ENCODE measurements at places on chromosomes 7 and 10.

- no peak for DNase-seq
Measured at GRCh38 chr10:44028384-44029137, 356.3 kb downstream of the CXCL12 start.

DNA sequence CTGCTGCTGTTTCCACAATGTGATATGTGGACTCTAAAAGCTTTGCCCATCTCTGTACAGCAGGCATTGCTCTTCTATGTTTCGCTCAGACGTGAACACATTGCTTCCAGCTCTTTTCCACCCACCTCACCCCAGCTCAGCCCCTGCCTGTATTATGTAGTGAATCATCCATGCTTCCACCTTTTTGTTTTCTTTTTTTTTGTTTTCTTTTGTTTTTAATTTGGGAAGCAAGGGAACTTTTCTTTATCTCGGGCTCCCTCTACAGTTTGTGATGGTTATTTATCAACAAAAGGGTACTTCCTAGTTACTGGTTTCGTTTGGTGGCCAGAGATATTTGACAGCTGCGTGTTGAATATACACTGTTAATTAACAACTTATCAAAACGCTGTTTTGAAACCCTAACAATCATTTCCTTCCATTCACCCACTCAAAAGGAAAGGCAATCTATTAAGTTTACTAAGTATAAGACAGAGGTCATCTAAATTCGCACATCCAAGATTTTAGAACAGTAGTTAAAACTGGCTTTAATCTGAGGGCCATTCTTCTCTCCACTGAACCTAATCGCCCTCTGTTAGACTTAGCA, 127.9 kb upstream of the STK17A start:
- DNase-seq, result no peak

- DNase-seq, result no peak
Measured at GRCh38 chr10:77405771-77406241, 231.8 kb downstream of the KCNMA1 start.

DNA sequence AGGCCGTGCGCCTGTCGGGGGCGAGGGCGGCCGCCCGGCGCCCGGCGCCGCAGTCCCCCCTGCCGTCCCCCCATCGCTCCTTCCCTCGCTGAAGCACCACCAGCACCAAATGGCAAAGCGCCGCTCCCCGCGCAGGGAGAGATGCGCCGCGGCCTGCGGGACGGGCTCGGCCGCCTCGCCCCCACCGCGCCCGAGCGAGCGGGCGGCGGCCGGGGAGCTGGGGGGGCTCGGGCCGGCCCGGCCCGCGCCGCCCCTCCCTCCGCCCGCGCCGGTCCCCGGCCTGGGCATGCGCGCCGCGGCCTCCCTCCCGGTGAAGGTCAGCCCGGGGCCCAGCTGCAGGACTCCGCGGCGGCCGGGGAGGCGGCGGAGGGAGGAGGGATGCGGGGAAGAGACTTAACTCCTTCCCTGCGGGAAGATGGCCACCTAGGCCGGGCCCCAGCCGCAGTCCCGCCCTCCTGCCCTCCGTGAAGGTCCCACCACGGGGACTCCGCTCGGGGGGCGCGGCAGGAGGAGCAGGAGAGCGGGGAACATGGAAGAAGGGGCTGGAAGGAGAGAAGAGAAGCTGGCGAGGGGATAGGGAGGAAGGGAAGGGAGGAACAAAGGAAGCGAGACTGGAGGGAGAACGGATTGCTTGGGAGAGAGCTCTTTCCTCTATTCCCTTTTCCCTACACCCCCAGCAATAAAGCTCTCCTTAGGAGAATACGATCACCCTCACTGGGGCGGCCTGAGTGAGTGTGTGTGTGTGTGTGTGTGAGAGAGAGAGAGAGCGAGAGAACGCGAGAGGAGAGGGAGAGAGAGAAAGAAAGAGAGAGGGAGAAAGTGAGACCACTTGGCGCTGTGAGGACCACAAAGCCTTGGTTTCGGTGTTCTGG, 3.4 kb upstream of the SMARCD3 start:
- no peak for DNase-seq

DNA sequence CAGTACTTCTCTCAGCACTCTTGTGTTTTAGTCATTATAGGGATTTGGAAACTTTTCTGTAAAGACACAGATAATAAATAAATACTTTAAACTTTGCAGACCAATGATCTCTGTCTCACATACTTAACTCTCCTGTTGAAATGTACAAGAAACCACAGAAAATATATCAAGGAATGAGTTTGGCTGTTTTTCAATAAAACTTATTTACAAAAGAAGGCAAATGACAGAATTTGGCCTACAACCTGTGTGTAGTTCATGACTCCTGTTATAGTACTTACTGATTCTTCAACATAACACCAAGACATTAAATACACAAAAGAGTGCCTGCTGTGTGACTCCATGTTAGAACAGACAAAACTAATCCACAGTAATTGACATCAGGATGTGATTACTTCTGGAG, 510.0 kb upstream of the PHF14 start:
- DNase-seq, result no peak

GRCh38 chr7:154497751-154498150, 445.6 kb downstream of the DPP6 start:
- no peak for DNase-seq

DNA sequence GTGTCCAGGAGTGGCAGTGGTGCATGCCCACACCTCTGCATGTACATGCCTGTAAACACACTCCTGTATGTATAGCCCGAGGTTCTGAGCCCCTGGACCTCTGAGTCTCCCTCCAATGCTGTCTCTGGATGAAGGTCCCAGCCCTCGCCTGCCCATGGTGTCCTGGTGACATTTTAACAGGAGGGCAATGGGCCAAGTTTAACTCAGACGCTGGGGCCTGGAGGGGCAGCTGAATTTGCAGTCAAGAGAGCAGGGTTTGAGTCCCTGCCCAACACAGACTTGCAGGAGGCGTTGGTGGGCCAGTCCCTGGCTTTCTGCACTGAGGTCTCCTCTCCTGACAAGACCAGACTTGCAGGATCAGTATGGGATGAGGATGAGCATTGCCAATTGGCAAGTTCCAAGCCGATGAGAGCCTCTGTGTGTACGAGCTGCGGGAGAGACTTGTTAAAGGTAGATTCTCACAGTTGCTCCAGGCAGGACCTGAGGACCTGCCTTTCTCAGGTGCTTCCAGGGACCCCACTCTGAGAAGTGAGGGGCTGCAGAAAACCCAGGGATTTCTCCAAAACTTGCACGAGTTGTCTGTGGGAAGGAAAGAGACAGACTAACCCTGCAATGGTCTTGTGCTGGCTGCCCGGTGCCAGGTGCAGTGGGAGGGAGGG, 141.9 kb downstream of the ELFN1 start:
- DNase-seq, result no peak

- DNase-seq, result no peak
Measured at GRCh38 chr7:116810267-116811116, 51.9 kb upstream of the CAPZA2 start.

DNA sequence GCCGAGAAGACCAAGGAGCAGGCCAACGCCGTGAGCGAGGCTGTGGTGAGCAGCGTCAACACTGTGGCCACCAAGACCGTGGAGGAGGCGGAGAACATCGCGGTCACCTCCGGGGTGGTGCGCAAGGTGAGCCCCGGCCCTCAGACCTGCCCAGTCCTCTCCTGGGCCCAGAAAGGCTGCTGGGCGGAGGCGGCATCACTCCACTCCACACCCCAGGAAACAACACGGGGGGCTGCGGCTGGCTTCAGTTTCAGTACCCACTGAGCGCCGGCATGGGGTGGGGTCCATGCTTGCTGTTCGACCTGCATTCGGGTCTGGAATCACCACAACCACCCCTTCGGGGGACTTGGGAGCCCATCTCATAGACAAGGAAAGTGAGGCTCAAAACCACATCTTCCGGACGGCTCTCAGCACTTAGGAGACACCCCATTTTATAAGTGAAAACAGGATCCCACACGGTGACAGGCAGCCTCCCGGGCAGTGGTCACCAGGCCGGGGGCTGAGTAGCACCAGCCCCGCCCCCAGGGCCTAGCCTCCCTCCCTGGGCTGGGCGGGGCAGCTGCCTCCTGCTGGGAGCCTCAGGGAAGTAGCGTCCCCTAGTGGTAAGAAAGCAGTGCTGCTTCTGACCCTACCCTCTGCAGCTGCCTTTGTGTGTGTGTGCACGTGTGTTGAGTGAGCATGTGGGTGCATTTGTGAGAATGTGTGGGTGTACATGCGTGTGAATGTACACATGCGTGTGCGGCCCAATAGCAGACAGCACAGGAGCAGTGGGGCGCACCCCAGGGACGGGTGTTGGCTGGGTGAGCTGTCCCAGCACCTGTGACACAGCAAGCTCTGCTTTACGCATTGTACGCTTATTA, 1.8 kb downstream of the SNCG start:
- no peak for DNase-seq

GRCh38 chr10:102593074-102593803, 51.0 kb upstream of the TRIM8 start:
- DNase-seq, result no peak

GRCh38 chr10:110944792-110945396, 25.5 kb downstream of the SHOC2 start:
- DNase-seq, result no peak

- no peak for DNase-seq
Measured at GRCh38 chr7:152541892-152542291, 106.1 kb upstream of the KMT2C start.

DNA sequence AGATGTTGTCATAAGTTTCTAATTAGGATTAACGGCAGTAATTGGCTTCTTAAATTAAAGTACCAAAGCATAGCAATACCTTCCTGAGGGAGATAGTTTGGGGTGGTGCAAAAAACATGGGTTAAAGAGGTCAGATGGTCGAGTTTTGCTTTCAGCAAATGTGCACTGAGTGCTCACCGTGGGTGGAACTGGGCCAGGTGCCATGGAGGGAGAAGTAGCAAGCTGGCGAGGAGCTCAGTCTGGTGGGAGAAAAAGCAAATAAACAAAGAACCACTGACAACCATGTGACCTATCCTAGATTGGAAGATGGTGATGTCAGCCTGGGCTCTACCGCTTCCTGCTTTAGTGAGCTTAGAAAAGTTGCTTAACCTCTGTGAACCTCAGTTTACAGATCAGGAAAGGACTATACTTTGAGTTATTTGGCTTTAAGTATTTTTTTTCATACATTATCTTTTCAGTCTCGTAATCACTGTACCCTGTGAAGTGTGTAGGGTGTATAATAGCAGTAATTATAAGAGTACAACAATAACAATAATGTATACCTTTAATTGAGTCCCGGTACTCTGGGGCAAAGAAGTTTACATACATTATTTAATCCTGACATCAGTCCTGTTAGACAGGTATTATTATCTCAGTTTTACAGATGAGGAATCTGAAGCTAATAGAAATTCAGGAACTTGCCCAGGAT, 69.0 kb upstream of the PDCD4 start:
- no peak for DNase-seq

DNA sequence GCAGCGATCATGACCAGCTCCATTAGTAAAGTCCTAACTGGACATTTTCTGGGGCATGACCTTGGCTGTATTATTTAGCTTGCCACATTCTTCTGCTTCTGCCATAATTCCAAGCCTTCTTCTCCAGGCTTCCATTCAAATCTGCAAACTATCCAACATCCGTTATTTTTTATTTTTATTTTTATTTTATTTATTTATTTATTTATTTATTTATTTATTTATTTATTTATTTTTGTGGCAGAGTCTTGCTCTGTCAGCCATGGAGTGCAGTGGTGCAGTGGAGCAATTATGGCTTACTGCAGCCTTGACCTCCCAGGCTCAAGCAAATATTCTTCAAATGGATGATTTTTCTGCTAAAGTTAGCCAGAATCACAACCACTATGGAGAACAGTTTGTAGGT, 187.2 kb upstream of the CDK1 start:
- DNase-seq, result no peak

- DNase-seq, result no peak
Measured at GRCh38 chr7:84372712-84373111, 178.1 kb upstream of the SEMA3A start.

DNA sequence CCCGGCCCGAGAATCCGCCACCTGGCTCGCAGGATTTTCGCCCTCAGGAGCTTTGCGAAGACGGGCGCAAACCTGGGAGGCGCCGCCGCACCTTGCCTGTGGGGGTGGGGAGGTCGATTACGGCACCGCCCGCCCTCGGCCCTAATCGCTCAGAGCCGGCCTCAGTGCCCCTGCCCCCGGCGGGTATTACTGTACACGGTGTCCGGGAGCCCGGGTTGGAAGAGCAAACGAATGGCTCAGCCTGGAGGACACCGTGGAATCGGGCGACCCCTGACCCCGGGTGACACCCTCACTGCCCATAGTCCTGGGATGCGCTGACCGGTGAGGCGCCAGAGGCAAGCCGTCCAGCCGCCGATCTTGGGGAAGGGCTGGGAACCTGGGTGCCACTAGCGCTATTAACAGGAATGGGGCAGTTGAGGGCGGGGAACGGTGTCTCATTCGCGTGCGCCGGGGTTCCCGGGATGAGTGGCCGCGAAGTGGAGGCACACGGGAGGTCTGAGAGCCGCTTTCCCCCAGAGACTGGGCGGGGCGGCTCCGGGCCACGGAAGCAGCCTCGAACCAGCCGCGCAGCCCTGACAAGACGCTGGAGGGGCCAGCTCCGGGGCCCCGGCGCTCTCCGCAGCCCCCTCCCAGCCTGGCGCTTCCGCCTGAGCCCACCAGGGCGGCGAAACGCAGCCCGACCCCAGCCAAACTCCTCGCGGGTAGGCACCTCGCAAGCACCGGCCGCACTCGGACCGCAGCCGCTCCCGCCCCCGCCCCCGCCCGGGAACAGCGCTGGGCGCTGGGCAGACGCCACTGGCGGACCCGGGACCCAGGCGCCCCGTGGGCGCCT, 167.5 kb downstream of the NRF1 start:
- DNase-seq, result no peak

DNA sequence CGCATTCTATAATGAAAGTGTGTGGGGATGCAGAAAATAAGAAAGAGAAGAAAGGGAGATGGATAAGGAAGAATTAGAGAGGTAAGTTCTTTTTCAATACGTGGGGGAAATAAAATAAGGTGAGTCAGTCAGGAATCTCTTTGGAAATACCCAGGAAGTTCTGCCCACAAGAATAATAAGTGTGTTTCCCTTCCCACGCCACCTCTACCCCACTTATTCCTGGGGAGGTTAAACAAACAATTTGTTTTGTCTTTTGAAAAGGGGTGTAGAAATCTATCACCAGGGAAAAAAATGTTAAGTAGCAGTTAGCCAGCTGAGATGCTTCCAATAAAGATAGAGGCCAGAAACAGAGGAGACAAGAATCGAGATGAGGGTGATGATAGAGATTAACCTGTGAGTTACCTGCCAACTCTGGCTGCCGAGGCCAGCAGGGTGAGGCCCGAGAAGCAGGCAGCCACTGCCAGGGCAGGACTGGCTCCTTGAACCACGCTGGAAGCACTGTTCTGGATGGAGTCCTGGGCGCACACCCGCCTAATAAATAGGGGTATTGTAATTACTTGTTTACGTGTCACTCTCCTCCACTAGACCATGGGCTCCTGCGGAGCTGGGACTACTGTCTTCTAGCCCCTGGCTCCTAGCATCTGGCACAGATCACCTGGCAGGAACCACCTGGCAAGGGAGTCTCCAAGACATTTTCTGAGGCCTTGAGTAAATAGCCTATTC, 191.3 kb downstream of the FGFR2 start:
- DNase-seq, result no peak

- DNase-seq, result no peak
Measured at GRCh38 chr7:36982766-36983165, 258.5 kb upstream of the AOAH start.

DNA sequence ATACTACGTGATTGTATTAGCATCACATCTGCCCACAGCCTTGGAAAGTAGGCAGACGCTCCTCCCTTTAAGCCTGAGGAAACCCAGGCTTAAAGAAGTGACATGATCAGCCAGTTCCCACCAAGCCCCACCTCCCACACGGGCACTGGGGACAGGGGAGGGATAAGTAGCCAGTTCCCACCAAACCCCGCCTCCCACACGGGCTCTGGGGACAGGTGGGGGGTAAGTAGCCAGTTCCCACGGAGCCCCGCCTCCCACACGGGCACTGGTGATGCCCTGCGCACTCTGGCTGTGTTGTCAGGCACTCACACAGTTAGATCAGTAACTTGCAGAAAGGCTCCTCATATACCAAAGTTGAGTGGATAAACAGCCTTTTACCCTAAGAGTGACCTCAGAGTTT, 606.8 kb downstream of the PTPRN2 start:
- no peak for DNase-seq

All from stimulated activated CD8-positive, alpha-beta memory T cell treated with anti-CD3 and anti-CD28 coated beads, Interleukin-4, amount 100 ng/mL, for 1 hour (primary cell).